ENCODE measurements at places on chromosomes 1 and 21.

- DNase-seq, result no peak
Measured at GRCh38 chr1:66166753-66167152, 367.2 kb upstream of the SGIP1 start.

GRCh38 chr1:31705080-31705866 lies 1.5 kb upstream of the COL16A1 start:
- DNase-seq, result no peak

DNA sequence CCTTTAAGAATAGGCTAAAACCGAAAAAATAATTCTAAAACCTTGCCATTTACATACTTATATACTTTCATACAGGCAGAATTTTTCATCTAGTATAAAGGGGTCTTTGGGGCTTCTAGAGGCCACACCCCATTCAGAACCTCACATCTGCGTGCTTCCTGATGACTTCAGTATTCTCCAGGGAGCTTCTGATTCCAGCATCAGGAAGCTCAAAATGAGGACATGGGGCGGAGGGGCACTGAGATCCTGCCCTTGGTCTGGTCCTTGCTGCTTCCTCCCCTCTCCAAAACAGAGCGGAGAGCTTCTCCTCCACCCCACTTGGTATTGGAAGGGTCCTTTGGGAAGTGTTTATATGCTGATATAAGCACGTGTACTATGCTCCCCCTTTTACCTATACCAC lies 13.8 kb downstream of the PAX7 start:
- DNase-seq, result no peak

GRCh38 chr1:1567152-1567875 lies 7.3 kb downstream of the SSU72 start:
- no peak for DNase-seq

DNA sequence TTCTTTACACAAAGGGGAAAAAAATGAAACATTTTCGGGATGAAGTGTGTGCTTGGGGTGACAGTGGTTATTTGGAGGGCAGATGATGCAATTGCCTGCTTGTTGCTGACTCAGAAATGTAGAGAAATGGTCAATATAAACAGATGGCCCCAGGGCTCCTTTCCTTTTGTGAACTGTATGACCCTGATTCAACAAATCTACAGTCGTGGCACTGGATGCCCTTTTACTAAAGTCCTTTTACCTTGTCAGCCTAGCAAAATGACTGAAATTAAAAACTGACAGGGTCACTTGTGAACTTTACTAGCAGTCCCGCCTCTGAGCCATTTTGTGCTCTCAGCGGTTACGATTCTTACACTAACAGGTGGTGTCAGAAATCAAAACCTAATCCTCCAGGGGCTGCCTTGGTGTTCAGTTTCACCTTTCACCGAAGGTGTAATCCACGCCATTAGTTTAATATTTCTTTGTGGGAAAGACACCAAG lies 49.8 kb downstream of the GREM2 start:
- DNase-seq, result no peak

- DNase-seq, result no peak
Measured at GRCh38 chr1:60503266-60503925, 429.8 kb upstream of the C1orf87 start.

- peak; percentile 59 for DNase-seq
Measured at GRCh38 chr1:204567071-204567470, 50.9 kb downstream of the MDM4 start.

DNA sequence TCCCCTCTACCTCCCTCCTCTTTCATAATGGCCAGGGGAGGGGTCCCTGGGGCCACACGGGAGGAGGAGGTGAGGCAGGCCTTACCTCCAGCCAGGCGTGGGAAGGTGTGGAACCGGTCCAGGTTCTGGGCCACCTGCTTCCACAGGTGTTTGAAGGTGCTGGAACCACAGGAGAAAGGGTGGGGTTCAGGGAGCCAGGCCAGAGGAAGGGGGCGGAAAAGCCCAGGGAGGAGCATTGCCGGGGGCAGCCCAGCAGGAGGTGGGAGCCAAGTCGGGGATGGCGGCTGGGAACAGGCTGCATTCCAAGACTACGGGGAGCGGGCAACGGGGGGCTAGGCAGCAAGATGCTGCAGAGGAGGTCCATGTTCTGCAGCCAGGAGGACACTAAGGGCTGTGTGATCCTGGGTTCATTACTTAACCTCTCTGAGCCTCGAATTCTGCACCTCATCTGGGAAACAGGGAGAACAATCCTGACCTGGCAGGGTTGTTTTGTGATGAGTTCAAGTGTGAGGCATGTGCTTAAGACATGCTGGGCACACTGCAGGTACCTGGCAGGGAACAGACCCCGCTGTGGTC lies 19.8 kb upstream of the TAS1R2 start:
- DNase-seq, result no peak

- no peak for DNase-seq
Measured at GRCh38 chr1:244945109-244945671, 80.8 kb upstream of the HNRNPU start.

DNA sequence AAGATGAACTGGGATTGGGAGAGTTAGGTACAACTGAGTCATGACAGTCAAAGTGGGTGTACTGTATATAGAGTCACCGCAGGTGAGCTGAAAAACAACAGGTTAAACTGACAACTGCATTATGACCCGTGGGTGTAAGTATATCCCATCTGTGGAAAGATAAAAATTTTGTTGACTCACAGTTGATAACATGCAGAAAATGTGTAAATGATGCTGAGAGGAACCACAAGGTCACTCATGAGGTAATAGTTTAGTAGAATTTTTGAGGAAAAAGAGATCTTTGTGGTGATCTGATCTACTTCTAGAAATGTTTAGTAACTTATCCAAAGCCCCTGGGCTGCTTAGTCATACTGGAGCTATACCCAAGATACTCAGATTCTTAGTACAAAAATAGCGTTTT lies 838 bp downstream of the OR2C3 start:
- DNase-seq, result no peak

DNA sequence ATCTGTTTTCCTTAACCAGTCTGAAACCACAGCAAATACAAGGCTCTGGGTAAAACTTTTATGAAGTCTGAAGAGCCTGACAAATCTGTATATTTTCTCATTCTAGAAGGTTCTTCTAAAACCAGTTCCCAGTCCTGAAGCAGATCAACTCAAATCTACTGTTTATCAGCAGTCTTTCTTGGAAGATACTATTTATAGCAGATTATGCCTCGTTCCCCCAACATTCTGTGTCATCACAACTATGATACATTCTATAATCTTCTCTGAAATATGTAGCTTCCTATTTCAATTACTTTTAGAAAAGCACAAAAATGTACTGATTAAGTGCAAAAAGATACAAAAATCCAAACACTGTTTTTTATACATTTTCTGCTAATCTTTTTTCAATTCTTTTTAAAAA lies 67.5 kb downstream of the NIBAN1 start:
- DNase-seq, result no peak

GRCh38 chr1:21782349-21782867 lies 541 bp downstream of the USP48 start:
- peak; percentile 75 for DNase-seq

- no peak for DNase-seq
Measured at GRCh38 chr1:53573522-53573921, 114.3 kb downstream of the DMRTB1 start.

DNA sequence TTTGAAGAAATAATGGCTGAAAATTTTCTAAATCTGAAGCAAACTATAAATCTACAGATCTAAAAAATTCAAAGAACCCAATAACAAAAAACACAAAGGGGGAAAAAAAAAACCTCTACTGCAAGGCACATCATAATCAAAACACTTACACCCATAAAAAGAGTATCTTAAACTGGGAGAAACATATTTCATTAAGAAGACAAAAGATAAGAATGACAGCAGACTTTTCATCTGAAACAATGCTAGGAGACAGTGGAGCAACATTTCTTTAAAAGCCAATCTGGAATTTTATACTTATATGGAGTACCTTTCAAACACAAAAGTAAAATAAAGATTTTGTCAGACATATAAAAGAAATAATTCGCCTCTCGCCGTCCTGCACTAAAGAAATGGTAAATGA lies 49.1 kb downstream of the COP1 start:
- no peak for DNase-seq

DNA sequence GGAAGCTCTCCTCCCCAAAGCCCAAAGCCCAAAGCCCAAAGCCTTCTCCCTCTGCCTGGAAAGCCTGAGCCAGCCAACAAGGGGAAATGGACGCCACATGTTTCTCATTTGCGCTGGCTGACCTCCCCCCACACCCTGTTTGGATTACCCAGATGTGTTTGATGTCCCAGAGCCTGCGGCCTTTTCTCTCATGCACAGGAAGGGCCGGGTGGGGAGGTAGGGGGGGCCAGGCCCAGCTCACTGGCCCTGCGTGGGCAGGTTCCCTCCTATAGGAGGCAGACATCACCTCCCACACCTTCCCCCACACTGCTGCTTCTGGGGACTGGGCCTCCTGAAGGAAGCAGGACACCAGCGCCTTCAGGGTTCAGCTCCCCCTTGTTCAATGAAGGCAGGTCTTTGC lies 116.3 kb downstream of the NAV1 start:
- no peak for DNase-seq

GRCh38 chr1:21926814-21927532 lies 10.1 kb downstream of the HSPG2 start:
- DNase-seq, result no peak
